K562 (cell line): ENCODE measurements at places on chromosomes 7 and 10.

DNA sequence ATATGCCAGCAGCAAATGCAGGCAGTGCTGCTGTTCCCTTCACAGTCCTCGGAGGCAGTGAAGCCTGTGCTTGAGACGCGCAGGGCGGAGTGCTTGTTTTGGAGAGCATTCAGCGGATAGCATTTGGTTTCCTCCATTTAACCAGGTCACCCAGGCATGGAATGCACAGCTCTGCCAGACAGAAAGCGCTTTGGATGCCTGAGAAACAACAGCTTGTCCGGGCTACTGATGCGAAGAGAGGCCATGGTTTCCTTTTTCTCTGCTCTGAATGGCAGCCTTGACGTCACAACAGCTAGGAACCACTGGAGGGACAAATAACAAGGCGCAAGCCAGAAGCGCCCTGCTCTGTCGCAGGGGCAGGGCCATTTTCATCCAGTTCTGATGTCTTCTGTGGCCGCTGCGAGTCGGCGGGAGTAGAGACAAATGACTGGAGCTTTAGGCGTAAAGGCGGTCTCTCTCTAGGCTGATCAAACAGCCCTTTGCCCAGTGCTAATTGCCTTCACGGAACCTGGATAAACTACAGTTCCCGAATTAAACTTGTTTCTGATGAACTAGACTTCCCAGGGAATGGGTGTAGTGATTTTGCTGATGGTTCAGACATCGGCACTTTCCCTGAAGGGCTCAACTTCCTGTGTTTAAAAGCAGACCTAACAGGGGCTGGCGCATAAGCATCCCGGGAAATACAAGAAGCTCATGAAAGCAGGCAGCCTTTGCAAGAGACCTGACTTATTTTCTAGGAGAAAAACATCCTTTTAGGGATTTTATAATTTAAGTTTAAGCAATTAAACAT lies 187.6 kb upstream of the KLF14 start:
- DNase-seq: no peak

DNA sequence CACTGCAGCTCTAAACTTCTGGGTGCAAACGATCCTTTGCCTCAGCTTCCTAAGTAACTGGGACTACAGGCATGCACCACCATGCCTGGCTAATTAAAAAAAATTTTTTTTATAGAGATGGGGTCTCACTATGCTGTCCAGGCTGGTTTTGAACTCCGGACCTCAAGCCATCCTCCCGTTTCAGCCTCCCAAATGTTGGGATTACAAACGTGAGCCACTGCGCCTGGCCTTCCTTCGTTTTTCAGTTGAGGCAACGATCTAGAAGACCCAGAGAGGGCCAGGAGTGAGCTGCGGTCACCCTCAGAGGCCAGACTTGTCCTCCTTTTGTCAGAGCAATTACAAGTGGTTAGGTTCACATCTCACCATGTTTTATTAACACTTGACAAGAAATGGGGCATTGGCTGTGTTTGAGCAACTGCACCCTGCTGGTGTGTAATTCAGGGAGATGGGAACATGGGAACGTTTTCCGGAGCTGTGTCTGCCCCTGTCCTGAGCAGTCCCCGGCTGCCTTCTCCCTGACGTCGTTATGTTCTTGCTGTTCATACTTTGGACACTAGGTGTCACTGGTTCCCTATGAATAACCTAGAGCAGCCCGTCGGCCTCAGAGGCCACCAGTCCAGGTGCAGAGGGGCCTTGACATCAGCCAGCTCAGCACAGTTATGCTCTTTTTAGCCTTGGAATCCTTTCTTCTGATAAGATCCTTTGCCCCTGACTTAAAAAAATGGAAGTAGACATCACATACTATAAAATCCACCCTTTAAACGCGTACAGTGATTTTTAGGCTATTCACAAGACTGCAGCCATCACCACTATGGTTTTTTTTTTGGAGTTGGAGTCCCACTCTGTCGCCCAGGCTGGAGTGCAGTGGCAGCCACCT lies 375.0 kb downstream of the TYW1 start:
- DNase-seq: peak; percentile 86

GRCh38 chr7:44131173-44132029 lies 8.1 kb upstream of the POLD2 start:
- peak; percentile 61 for DNase-seq

GRCh38 chr7:99792967-99793366 lies 9.0 kb upstream of the CYP3A4 start:
- DNase-seq: no peak

DNA sequence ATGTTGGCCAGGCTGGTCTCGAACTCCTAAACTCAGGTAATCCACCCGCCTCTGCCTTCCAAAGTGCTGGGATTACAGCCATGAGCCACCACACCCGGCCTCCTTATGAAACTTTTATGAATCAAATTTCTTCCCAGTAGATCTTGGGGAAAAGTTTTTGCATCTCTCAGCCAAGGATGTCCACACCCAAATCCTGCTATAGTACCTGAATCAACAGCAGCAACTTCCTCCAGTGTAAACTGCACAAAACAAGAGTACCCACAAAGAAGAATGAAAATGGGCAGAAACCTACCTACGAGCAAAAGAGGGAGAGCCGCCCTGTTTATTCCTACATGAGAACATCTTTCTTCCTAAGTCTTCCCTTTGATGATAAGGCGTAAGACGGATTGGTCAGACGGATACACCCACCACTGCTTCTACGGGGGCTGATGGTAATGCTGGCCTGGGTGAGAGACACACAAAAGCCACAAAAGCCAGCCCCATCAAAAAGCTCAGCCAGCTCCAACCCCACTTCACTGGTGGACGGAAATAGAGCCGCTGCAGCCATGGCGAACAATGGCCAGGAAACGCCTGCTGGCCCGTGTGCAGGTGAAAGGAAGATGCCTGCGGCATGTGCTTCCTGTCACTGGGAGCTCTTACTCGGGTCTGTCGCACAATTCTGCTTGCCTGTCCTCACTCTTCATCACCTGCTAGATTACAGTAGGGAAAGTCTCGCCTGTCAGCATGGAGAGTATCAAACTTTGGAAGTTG lies 10.4 kb downstream of the JCAD start:
- DNase-seq: no peak

DNA sequence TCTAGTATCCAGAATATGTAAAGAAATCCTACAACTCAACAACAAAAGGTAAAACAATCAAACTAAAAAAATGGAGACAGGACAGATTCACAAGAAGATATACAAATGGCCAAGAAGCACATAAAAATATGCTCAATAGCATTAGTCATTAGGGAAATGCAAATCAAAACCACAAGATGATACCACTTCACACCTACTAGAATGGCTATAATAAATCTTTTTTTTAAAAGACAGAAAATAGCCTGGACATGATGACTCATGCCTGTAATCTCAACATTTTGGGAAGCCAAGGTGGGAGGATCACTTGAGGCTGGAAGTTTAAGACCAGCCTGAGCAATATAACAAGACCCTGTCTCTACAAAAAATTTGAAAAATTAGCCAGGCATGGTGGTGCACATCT lies 27.9 kb upstream of the CHCHD3 start:
- DNase-seq: no peak

DNA sequence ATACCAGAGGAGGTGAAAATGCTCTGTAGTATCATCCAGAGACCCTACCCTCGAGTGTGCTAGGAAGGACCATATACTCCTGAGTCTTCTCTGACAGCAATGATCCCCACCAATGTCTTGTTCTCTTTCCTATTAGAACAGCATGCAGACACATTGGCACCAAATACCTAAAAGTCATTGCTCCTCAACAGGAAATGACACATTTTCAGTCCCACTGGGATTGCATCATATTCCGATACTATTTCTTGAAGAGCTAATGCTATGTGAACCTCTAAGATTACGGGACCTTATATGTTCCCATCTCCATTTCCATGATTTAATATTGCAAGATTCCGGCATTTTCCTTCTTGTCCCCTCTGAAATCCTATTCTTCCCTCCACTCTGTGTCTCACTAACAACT lies 177.4 kb downstream of the NRP1 start:
- DNase-seq: no peak

- DNase-seq: no peak
These were observed at the start of gene PTPRZ1 for GRCh38 chr7:121872831-121873288. Gene PTPRZ1 (plus strand): TSS chr7:121873161. CDS start chr7:121873500, 339 bp downstream.

- DNase-seq: peak; percentile 80
These were observed 147.8 kb upstream of the GPR22 start for GRCh38 chr7:107322015-107322414.

DNA sequence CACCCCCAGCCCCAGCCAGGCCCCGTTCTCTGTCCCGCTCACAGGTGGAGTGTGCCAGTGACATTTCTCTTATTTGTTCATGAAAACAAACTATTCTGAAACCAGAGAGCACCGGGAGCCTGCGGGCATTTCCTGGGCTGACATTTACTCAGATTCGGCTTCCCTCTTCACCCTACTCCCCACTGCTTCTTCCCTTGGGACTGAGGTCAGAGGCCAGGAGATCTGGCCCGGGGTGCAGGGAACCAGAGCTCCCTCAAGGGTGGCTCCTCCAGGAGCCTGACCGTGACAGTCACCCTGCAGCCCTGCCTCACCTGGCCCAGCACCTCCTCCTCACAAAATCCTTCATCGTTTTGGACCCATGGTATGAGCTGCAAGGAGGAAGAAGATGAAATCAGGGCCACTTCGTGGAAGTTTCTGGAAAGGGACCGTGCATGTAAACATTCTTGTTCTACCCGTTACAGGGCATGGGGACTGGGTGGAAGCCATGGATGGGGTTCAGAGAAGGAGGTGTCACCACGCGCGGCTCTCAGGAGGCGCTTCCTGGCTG lies 12.2 kb downstream of the BHLHA15 start:
- DNase-seq: no peak

DNA sequence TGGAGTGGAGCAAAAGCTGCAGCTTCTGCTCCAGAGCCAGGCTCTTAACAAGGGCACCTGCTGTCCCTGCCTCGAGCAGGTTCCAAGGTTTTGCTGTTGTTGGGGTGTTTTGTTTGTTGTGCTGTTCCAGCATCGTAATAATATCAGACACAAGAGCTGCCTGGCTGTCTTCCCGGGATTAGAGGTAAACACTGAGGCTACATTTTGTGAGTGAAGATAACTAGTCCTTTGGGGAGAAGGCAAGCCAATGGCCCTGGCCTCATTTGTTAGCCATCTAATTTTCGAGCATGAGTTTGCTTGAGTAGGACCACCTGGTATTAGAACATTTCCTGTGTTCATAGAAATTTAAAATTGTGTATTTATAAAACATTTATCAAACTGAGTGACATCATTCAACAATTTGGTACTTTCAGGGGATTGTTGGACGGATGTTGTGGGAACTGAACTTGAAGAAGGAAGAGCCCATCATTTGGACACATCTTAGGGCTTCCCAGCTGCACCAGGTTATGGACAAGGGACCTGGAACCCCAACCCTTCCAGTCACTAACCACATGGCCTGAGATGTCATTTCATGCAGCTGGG lies 555.0 kb downstream of the TNS3 start:
- DNase-seq: no peak

GRCh38 chr7:70415179-70415972 lies 716.6 kb upstream of the GALNT17 start:
- DNase-seq: no peak

- DNase-seq: no peak
These were observed 165.8 kb downstream of the CFTR start for GRCh38 chr7:117645481-117646165.

DNA sequence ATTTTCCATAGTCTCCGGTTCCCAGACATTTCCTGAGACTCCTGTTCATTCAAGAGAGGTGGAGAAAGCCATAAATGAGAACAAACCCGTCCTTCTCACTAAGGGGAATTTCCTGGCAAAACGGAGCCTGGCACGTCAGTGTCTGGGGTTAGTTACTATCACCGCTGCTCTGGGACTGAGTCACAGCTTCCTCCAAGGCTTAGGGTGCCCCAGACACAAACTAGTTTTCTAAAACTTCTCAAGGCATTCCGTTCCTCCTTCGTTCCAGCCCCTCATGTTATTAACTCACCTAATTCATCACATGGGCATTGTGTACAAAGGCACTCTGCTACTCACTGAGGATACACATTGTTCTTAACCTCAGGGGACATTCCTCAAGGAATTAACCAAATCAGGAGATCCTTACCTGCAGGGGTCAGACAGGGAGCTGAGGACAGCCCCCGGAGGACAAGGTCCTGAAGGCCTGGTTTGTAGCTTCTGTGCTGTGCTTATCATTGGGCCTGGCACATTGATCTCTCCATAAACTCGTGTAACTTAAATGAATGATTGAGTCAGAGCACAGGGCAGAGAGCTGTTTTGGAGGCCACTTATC lies 103.0 kb upstream of the KLF6 start:
- DNase-seq: no peak

DNA sequence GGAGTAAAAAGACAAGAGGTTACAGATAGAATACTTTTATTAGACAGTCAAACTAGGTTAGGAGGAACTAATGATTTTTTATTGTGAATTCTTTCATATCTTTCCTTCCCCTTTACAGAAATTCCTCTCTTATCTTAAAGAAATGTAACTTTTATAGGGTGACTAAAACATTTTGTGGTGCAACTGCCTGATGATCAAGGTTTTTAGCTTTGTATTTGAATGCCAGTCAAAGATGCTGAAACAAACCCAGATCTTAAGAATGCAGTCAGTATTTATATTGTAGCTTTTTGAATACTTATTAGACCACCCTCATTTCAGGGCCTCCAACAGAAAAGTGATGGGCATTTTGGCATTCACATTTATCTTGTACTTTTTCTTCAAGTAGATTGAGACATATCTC lies 27.4 kb downstream of the TAX1BP1 start:
- DNase-seq: no peak

DNA sequence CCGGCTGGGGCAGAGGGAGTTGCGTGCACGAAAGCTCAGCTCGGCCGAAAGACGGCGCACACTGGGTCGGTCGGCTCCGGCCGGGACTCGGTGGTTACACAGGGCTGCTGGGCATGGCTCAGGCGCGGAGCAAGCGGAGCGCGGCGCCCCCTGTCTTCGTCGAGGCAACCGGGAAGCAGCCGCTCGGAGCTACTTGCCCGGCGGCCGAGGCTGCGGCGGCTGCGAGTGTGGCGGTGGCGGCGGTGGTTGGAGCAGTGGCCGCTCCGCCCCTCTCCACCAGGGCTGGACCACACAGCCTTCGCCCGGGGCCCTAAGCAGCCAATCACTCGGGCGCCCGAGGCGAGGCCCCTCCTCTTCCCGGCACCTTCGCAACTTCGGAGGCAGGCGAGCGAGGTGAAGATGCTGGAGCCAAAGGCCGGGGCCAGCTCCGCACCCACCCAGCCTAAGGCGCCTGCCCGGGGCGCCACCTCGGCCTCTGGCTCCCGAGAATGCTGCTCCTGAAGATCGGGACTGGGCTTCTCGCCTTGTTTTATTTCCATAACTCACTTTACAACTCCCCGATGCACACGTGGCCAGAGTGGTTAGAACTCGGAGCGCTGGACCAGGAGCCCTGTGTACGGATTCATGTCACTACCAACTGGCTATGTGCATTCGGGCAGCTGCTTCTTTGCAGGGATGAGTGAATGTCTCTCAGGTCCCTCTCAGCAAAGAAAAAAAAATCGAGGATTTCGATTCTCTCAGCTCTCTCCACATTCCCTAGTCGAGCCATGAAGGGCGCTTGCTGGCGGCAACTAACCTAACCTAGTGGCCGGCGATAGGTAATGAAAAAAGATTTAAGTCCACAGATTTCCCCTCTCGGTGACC lies at the start of gene TLL2:
Gene TLL2 (minus strand): TSS at position 229 of the 864 bp plus-strand sequence. CDS start 241 bp downstream, outside the sequence.
- peak; percentile 82 for DNase-seq

GRCh38 chr7:86978808-86979506 lies 80.5 kb downstream of the ELAPOR2 start:
- DNase-seq: no peak
